ENCODE measurements at places on chromosomes 6 and 20.

- H3K4me1 ChIP-seq, result peaks cover 17% of the 10 kb centered on the region
- H3K27me3 ChIP-seq, result no peaks in the 10 kb centered on the region
- DNase-seq, result no peak
- H3K27ac ChIP-seq, result no peak overlapping the region
Measured at GRCh38 chr6:81105998-81106397, 646.5 kb downstream of the TENT5A start.

GRCh38 chr20:40525351-40525750, 163.7 kb downstream of the MAFB start:
- no peak overlapping the region for H3K4me3 ChIP-seq
- H3K27me3 ChIP-seq, result no peaks in the 10 kb centered on the region
- no peak for DNase-seq
- H3K36me3 ChIP-seq, result no peaks in the 10 kb centered on the region
- H3K4me1 ChIP-seq, result no peaks in the 10 kb centered on the region

DNA sequence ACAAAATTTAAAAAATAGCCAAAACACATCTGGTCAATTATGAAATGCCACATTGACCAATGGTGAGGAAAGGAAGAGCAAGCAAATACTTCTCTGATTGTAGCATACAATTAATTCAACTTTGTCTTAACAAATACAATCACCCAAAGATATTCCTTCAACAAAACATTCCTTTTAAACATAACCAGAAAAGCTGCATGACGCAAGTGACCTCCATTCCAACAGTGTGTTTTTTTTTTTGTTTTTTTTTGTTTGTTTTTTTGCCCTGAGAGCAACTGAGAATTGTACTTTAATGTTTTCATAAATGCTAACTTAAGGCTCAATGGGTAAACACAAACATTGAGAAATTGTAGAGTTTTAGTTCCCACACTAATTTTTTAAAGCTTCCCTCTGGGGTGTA, 184.4 kb downstream of the PTPRK start:
- no peaks in the 10 kb centered on the region for H3K27me3 ChIP-seq
- no peak for DNase-seq
- H3K36me3 ChIP-seq, result no peaks in the 10 kb centered on the region
- no peak overlapping the region for H3K4me3 ChIP-seq
- peaks cover 4% of the 10 kb centered on the region for H3K4me1 ChIP-seq
- no peak overlapping the region for H3K27ac ChIP-seq

GRCh38 chr6:30814146-30815040, 69.9 kb upstream of the DDR1 start:
- H3K4me3 ChIP-seq, result no peak overlapping the region
- H3K27ac ChIP-seq, result peak overlapping the region; percentile 63
- peaks cover 22% of the 10 kb centered on the region for H3K4me1 ChIP-seq
- DNase-seq, result peak; percentile 16
- H3K36me3 ChIP-seq, result no peaks in the 10 kb centered on the region

- no peaks in the 10 kb centered on the region for H3K4me1 ChIP-seq
- DNase-seq, result no peak
- no peaks in the 10 kb centered on the region for H3K27me3 ChIP-seq
- no peak overlapping the region for H3K27ac ChIP-seq
Measured at GRCh38 chr6:117389227-117390057, 36.3 kb downstream of the ROS1 start.

DNA sequence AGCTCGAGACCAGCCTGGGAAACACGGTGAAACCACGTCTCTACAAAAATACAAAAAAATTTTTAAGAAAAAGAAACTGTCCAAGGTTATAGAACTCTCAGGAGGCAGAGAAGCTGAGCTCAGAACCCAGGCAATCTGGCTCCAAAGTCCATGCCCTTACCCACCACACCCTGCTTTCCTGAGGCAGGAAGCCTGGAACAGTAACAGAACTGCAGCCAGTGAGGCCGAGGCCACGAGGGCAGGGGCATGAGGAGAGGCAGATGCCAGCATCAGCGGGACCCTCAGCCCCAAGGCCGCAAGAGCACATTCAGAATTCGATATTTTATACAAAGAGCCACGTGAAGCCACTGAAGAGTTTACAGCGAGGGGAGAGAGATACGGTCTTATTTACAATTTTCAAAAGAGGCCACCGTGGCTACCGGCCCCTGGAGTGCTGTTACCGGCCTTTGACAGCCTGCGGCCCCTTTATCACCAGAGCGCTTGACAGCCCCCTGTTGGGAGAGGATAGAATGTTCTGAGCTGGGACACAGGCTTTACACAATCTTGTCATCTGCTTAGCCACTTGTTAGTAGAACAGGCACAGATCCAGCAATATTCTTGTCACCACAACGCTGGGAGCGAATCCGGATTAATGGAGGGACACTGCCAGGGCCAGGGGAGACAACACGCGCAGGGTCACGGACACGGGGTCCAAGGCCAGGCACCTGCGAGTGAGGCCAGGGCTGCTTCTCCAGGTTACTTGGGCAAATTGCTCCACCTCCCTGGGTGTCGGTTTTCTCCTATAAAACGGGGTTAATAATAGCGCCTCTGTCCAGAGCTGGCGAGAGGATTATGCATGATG, 5.6 kb downstream of the SPATA2 start:
- peaks cover 42% of the 10 kb centered on the region for H3K36me3 ChIP-seq
- DNase-seq, result no peak
- no peaks in the 10 kb centered on the region for H3K27me3 ChIP-seq

DNA sequence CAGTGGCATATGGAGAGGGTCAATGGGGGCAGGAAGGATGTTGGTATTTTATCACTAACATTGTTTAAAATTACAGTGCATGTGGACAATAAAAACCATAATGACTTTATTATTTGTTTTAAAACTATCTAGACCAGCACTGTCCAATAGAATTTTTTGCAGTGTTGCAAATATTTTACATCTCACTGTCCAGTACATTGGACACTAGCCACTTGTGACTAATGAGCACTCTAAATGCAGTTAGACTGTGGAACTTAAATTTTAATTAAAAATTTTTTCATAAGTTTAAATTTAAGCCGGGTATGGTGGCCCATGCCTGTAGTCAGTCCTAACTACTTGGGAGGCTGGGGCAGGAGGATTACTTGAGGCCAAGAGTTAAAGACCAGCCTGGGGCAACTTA, 101.7 kb downstream of the DTD1 start:
- no peak overlapping the region for H3K27ac ChIP-seq
- DNase-seq, result no peak
- no peak overlapping the region for H3K4me3 ChIP-seq

GRCh38 chr20:47907031-47907675, 121.9 kb upstream of the SULF2 start:
- no peaks in the 10 kb centered on the region for H3K4me1 ChIP-seq
- no peaks in the 10 kb centered on the region for H3K27me3 ChIP-seq
- no peak for DNase-seq
- no peaks in the 10 kb centered on the region for H3K36me3 ChIP-seq
- no peak overlapping the region for H3K27ac ChIP-seq

- H3K4me3 ChIP-seq, result no peak overlapping the region
- no peak overlapping the region for H3K27ac ChIP-seq
- DNase-seq, result no peak
- H3K4me1 ChIP-seq, result no peaks in the 10 kb centered on the region
- no peaks in the 10 kb centered on the region for H3K36me3 ChIP-seq
Measured at GRCh38 chr6:93550551-93551276, 131.4 kb upstream of the EPHA7 start.

DNA sequence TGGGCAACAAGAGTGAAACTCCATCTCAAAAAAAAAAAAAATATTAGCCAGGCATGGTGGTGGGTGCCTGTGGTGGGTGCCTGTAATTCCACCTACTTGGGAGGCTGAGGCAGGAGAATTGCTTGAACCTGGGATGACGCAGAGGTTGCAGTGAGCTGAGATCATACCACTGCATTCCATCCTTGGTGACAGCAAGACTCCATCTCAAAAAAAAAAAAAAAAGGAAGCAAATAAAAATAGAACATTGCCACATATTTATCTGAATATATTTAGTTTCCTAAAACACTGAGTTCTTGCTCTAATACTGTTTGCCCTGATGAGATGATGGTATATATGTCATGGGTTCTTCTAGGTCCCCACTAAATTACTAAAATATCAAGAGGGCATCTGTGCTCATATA, 28.4 kb downstream of the CASP8AP2 start:
- no peak for DNase-seq
- no peak overlapping the region for H3K4me3 ChIP-seq
- no peaks in the 10 kb centered on the region for H3K27me3 ChIP-seq

DNA sequence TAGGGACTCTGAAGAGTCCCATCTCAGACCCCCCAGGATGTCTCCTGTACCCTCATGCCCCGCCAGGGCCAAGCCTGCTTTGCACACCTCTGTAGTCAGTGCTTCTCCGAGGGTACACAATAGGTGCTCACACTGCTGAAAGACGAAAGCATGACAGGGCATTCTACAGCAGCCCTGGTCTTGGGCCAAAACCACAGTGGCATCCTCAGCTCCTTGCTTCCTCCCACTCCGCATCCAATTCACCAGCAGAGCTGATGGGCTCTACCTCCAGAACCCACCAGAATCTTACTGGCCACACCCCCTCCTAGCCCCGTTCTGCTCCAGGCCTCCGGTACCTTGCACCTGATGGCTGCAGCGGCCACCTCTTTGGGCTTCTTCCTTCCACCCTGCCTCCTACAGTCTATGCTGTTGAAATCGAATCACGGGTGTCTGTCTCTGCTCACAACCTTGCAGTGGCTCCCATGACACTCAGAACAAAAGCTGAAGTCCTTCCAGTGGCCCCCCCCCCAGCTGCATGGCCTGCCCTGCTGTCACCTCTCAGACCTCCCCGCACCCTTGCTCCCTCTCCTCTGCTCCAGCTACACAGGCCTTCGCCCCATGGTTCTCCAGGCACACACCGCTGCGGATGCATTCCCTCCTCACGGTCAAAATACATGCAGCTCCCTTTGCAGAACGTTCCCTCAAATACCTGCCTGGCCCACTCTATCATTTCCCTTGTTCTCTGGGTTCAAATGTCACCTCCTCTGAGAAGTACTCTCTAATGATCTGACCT, 1.2 kb downstream of the ANGPT4 start:
- H3K4me1 ChIP-seq, result no peaks in the 10 kb centered on the region
- H3K27ac ChIP-seq, result no peak overlapping the region
- H3K36me3 ChIP-seq, result no peaks in the 10 kb centered on the region
- H3K4me3 ChIP-seq, result no peak overlapping the region

DNA sequence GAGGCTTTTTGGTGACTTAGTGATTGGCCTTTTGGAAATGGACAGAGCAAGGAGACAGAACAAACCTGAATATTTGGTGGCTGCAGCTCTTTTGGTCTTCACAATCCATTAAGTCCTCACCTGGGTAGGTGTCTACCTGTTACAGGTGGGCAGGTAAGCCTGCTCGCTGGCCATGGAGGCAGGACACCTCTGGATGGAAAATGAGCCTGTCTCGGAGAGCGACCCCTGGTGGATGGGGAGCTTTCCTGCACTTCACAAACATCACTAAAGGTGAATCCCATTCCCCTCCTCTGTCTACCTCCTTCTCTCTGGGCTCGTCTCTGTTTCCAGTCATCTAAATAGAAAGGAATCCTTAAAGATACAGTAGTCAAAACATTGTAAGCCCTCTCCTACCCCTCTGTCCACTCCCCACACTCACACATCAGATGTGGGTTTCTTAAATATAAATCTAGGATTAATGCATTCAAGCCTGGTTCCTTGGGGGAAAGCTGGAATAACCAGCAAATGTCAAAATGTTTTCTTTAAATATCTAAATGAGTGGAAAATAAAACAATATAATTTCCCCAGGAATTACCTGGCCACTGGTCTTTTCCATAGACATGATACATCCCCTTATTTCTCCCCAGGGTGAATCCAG, 304.9 kb downstream of the CDH26 start:
- H3K27ac ChIP-seq, result no peak overlapping the region
- no peaks in the 10 kb centered on the region for H3K27me3 ChIP-seq
- DNase-seq, result no peak
- H3K36me3 ChIP-seq, result no peaks in the 10 kb centered on the region
- H3K4me3 ChIP-seq, result no peak overlapping the region

DNA sequence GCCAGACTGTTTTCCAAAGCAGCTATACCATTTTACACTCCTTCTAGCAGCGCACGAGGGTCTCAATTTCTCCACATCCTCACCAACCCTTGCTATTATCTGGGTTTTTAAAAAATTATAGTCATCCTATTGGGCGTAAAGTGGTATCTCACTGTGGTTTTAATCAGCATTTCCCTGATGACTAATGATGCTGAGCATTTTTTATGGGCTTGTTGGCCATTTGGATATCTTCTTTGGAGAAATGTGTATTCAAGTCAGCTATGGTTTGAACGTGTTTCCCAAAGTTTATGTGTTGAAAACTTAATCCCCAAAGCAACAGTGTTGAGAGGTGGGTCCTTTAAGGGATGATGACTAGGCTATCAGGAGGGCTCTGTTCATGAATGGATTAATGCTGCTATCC, 6.7 kb downstream of the MCUR1 start:
- H3K27me3 ChIP-seq, result no peaks in the 10 kb centered on the region
- no peak overlapping the region for H3K27ac ChIP-seq
- H3K4me1 ChIP-seq, result no peaks in the 10 kb centered on the region
- no peak overlapping the region for H3K4me3 ChIP-seq
- H3K36me3 ChIP-seq, result peaks cover 7% of the 10 kb centered on the region
- DNase-seq, result no peak

Measured in thoracic aorta (tissue), 2 donors.